ENCODE measurements at places on chromosomes 5 and 9.

DNA sequence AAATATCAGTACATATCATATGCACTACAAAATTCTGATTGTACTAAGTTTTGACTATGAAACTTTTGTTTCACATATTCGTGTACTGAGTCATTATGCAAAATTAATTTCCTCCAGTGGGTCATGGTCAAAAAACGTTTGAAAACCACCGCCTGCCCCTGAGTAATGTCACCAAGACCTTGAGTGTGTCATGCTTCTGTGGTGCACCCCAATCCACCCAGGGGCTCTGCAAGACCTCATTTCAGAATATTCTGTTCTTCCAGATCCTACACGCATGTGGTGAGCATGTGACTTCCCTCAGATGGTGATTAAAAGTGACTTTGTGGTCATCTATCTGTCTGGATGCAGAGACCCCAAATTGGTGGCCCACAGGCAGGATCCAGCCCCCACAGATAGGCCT, 31.0 kb downstream of the ABLIM3 start:
- H3K4me1 ChIP-seq: no peaks in the 10 kb centered on the region
- peaks cover 3% of the 10 kb centered on the region for H3K27me3 ChIP-seq
- no peak for DNase-seq
- H3K27ac ChIP-seq: no peak overlapping the region
- no peaks in the 10 kb centered on the region for H3K36me3 ChIP-seq

DNA sequence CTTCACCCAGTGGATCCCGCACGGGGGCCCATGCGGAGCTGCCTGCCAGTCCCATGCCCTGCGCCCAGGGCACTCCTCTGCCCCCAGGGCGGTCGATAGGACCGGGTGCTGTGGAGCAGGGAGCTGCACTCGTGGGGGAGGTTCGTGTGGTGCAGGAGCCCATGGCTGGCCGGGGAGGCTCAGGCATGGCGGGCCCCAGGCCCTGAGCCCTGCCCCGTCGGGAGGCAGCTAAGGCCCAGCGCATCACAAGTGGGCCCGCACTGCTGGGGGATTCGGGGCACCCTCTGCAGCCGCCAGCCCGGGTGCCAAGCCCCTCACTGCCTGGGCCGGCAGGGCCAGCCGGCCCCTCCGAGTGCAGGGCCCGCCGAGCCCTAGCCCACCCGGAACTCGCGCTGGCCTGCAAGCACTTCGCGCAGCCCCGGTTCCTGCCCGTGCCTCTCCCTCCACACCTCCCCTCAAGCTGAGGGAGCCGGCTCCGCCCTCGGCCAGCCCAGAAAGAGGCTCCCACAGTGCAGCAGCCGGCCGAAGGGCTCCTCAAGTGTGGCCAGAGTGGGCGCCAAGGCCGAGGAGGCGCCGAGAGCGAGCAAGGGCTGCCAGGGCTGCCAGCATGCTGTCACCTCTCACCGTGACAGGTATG, 221.1 kb upstream of the RORB start:
- no peak overlapping the region for H3K4me3 ChIP-seq
- DNase-seq: no peak
- H3K36me3 ChIP-seq: no peaks in the 10 kb centered on the region
- H3K27me3 ChIP-seq: no peaks in the 10 kb centered on the region

DNA sequence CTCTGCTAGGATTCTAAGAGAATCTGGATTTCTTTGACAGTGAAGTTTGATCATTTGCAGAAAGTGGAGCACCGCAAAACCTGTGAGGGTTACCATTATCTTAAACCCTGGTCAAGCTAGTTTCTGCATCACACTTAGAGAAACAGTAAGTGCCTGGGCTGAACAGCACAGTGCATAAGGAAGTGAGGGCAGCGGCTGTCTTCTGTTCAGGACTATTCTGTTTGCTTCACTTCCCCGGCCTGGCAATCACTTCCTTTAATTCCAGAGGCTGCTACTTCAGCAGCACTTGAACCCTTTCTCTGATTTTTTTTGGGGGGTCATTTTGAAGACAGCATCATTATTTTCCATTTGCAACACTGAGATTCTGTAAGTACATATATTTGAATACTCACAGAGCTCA, 32.0 kb downstream of the SEMA6A start:
- no peaks in the 10 kb centered on the region for H3K27me3 ChIP-seq
- H3K36me3 ChIP-seq: no peaks in the 10 kb centered on the region
- no peak overlapping the region for H3K27ac ChIP-seq
- no peaks in the 10 kb centered on the region for H3K4me1 ChIP-seq

DNA sequence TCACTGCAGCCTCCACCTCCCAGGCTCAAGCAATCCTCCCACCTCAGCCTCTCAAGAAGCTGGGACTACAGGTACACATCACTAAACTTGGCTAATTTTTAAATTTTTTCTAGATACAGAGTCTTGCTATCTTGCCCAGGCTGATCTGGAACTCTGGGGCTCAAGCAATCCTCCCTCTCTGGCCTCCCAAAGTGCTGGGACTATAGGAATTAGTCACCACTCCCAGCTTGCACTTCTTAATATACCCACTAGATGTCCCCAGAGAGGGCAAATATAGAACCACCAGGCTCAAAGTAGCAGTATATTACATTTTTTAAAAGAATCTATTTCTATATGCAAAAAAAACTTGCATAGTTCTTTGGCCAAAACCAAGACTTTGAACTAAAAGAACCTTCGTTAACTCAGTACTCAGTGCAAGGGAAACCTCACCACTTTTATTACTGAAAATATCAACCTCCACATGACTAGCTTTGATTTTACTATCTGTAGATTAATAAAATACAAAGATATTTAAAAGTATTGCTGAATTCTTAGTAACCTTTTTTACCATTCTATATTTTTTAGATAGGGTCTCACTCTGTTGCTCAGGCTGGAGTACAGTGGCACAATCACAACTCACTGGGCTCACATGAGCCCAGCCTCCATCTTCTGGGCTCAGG, 25.8 kb upstream of the HSD17B3 start:
- H3K36me3 ChIP-seq: no peaks in the 10 kb centered on the region
- H3K4me1 ChIP-seq: no peaks in the 10 kb centered on the region
- no peak overlapping the region for H3K4me3 ChIP-seq

- H3K4me1 ChIP-seq: peaks cover 2% of the 10 kb centered on the region
- DNase-seq: no peak
- no peak overlapping the region for H3K27ac ChIP-seq
- H3K4me3 ChIP-seq: no peak overlapping the region
Observed at GRCh38 chr9:91837981-91838731, 111.9 kb downstream of the ROR2 start.

DNA sequence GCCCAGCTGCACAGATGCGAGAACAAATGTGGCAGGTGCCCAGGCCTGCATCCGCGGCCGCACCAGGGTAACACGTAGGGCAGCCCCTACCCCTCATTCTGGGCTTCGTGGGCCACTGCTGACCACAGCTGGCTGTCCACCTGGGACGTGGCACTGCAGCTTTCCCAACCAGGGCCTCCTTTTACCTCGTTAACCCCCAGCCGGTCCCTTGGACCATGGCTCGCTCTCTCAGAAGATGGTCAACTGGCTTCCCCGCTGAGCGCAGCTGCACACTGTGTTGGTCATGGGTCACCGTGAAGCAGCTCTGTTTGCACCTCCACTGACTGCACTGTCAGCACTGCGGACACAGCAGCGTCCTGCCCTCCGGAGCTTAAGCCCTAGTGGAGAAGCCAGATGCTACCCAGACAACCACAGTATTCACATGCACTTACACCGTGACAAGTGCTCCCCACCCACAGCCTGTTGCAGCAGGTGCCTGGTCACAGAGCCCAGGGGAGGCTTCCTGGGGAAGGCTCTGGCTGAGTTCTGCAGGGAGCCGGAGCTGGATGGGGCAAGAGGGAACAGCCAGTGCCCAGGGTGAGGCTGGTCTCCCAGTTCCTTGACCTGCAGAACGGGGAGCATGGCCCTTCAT, 10.5 kb upstream of the PLEKHG4B start:
- no peak overlapping the region for H3K27ac ChIP-seq
- no peak for DNase-seq
- no peaks in the 10 kb centered on the region for H3K27me3 ChIP-seq
- no peak overlapping the region for H3K4me3 ChIP-seq
- no peaks in the 10 kb centered on the region for H3K4me1 ChIP-seq

DNA sequence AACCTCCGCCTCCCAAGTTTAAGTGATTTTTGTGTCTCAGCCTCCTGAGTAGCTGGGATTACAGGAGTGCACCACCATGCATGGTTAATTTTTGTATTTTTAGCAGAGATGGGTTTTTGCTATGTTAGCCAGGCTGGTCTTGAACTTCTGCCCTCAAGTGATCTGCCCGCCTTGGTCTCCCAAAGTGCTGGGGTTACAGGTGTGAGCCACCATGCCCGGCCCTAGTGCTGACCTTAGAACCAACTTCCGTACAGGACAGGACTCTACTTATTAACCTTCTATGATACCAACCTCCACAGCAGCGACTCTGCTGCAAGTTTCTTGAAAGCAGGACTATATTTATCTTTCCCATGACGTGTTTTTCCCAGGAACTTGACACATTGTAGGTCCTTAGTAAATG, 176.9 kb downstream of the RGS3 start:
- no peaks in the 10 kb centered on the region for H3K36me3 ChIP-seq
- DNase-seq: no peak
- H3K27me3 ChIP-seq: no peaks in the 10 kb centered on the region
- no peaks in the 10 kb centered on the region for H3K4me1 ChIP-seq

DNA sequence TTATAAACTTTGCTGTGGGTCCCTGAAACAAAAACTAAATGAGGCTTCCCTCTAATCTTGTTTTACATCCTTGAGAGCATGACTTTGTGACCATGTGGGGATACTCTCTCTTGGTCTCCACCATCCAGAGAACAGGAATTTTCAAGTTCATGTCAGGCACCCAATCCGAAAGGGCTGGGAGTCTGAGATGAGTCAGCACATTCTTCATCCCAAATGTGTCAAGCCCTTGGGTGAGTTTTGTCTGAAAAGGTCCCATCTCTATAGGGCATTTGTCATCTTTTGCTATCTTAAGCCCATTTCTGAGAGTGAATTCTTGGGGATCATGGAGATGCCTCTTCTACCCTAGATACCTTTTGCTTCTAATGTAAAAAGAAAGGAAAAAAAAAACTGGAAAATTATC, 26.9 kb upstream of the RAPGEF6 start:
- H3K36me3 ChIP-seq: peaks cover 51% of the 10 kb centered on the region
- no peak overlapping the region for H3K4me3 ChIP-seq
- H3K4me1 ChIP-seq: no peaks in the 10 kb centered on the region
- H3K27me3 ChIP-seq: no peaks in the 10 kb centered on the region

DNA sequence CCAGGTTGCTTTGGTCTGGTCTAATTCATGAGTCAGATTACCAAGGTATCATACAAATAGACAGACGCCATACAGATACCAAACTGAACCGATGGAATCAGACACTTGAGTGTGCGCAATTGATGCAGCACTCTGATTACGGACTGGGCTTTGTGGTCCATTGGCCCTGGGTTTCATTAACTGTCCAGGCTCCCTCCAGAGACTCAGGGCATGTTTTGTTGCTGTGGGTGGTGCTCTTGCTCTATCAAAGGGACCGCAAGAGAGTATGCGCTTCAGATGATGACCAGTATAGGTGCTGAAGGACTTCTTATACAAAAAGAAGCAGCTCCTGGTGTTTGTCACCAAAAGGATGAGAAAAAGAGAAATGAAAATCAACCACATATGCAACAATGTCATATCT, 36.9 kb upstream of the ANKRD55 start:
- no peaks in the 10 kb centered on the region for H3K36me3 ChIP-seq
- no peak for DNase-seq
- H3K27me3 ChIP-seq: no peaks in the 10 kb centered on the region
- no peak overlapping the region for H3K4me3 ChIP-seq
- H3K27ac ChIP-seq: no peak overlapping the region
- peaks cover 11% of the 10 kb centered on the region for H3K4me1 ChIP-seq

DNA sequence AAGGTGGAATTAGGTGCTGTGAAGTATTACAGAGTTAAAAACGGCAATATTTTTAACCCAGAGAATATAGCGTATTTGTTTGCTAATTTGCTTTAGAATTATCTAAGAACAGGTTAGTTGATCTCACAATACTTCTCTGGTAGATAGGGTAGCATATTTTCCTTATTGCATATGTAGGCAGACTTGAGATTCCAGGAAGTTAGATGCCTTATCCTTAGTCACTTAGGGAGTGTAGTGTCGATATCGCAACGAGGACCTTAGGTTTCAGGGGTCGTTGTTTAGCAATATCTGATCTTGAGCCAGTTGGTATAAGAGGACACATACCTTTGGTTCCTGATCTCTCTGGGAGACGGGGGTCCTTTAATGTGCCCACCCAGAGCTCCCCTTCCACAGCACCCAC, 28.5 kb upstream of the IL6ST start:
- H3K4me3 ChIP-seq: no peak overlapping the region
- no peaks in the 10 kb centered on the region for H3K27me3 ChIP-seq
- DNase-seq: no peak

DNA sequence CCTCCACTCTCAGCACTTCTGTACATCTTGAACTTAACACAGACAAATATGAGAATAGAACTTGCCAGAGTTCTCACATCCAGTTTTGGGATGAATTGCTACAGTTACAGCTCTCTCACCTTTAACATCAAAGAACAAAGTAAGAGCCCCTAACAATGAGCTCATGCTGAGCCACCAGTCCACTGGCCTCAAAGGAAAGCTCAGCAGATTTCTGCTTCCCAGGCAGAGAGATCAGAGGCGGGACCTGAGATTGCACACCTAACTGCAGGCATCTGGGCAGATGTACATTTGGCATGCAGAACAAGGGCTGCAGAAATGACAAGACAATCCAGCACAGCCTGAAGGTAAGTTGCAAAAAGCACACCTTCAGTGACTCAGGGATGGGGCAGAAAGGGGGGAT, 300.9 kb downstream of the MRPS30 start:
- no peak overlapping the region for H3K4me3 ChIP-seq
- H3K27ac ChIP-seq: no peak overlapping the region
- H3K4me1 ChIP-seq: no peaks in the 10 kb centered on the region
- DNase-seq: no peak

DNA sequence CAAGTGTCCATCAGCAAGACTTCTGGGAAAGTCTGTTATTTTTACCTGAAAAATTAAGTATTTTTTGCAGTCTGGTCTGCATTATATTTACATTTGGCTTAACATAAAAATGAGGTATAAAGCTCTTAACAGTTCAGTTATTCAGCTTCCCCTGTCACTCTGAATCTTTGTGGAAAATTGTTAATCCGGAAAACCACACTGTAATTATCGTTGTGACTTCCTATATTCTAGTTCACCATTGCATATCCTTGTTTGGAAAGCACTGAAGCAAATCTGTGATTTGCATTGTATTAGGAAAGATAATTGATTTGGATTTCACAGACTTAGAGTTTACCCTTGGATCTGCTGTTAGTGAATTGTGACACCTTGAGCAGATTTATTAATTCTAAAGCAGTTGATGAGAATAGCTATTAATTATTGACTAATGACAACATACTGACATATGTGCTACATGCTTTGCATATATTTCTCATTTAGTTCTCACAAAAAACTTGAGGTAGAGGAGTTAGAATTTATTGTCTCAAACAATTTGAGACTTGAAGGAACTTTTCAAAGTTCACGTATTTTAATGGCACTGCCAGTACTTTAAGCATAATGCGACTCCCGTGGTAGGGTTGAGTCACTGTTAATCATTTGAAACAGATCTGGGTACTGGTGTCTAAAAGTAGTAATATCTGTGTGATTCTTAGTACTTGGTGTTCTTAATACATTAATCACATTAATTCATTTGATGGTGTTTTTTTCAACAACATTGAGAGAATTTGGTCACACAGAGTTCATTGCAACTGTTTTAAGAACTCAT, 71.8 kb upstream of the LRRC70 start:
- H3K4me3 ChIP-seq: no peak overlapping the region
- no peaks in the 10 kb centered on the region for H3K4me1 ChIP-seq
- peaks cover 21% of the 10 kb centered on the region for H3K36me3 ChIP-seq
- no peak for DNase-seq
- H3K27ac ChIP-seq: no peak overlapping the region

Data from CD4-positive, alpha-beta T cell (primary cell).